Lower lobe of right lung (tissue), 2 donors: ENCODE measurements at places on chromosomes 13 and 19.

DNA sequence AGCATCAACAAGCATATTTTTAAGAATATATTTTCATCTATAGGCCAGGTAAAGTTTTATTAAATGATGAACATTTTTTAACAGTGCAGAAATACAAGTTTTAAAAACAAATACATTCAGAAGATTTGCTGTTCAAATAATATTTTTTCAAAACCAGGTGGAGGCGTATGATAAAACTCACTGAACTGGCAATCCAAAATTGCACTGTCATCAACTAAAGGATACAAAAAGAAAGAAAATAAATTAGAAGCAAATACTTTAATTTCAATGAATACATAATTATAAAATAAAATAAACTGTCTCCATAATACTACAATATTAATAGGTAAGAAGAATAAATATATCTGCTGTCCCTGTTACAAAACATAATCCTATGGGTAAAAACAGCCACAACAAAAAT, 21.2 kb downstream of the SPRYD7 start:
- no peak overlapping the region for H3K4me3 ChIP-seq
- H3K4me1 ChIP-seq = no peaks in the 10 kb centered on the region
- H3K27ac ChIP-seq = no peak overlapping the region
- H3K36me3 ChIP-seq = peaks cover 67% of the 10 kb centered on the region

- H3K4me3 ChIP-seq = no peak overlapping the region
- no peaks in the 10 kb centered on the region for H3K36me3 ChIP-seq
- peaks cover 35% of the 10 kb centered on the region for H3K4me1 ChIP-seq
- no peak for DNase-seq
- H3K27me3 ChIP-seq = no peaks in the 10 kb centered on the region
Measured at GRCh38 chr19:29943615-29944014, 1.6 kb downstream of the URI1 start.

DNA sequence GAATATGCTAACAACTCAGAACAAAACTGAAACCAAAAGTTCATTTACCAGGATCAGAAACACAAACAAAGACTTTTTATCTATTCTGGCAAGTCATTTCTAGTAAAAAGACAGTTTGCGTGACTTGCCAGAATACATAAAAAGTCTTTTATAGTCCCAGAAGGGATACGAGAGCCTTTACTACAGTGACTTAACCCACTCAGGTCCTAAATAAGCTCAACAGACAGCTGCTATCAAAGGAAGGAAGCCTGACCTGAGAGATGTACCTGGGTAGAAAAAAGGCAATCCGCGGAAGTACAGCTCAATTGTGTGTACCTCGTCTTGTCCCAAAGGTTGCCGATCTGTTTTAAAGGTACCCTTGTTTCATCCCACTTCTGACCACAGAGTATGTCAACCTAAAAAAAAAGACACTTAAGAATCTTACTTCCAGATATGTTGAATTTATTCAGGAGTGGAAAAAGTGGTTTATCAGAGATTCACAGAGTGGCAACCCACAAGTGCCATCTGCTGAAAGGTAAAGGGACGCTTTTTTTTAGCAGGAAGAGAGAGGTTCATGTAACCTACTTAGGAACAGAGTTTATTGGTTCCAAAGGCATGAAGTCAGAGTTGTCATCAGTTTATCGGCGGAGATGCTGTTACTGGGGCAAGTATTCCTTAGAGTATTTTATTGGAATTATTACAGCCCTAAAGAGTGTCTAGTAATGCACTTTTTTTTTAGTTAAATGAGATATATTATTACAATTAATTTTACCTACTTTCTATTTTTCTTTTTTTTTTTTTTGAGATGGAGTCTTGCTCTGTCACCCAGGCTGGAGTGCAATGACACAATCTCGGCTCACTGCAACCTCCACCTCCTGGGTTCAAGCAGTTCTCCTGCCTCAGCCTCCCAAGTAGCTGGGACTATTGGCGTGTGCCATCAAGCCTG, 69.7 kb upstream of the C1QTNF9B start:
- DNase-seq = no peak
- peak overlapping the region; percentile 65 for H3K27ac ChIP-seq
- H3K36me3 ChIP-seq = no peaks in the 10 kb centered on the region
- H3K4me1 ChIP-seq = peaks cover 18% of the 10 kb centered on the region
- no peaks in the 10 kb centered on the region for H3K27me3 ChIP-seq

DNA sequence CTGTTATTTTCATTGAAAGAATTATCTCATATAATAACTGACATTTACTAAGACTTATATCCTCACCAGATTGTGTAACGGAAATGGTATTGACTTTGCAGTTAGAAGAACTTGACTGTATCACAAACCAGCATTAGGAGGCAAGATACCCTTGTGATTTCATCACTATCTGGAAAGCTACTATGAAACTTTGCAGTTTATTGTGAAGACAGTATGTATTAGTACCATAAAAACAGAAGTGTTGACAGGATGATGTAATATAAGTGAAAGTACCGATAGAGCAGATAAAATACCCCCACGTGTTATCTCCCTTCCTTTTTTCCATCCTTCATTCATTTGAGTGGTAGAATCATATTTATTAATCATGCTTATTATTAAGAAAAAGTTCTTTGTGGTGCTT, 365.7 kb upstream of the KLHL1 start:
- H3K4me1 ChIP-seq = no peaks in the 10 kb centered on the region
- no peaks in the 10 kb centered on the region for H3K27me3 ChIP-seq
- H3K36me3 ChIP-seq = no peaks in the 10 kb centered on the region
- no peak overlapping the region for H3K27ac ChIP-seq
- DNase-seq = no peak

- H3K27me3 ChIP-seq = no peaks in the 10 kb centered on the region
- no peaks in the 10 kb centered on the region for H3K36me3 ChIP-seq
- no peaks in the 10 kb centered on the region for H3K4me1 ChIP-seq
- H3K27ac ChIP-seq = no peak overlapping the region
Measured at GRCh38 chr13:74794147-74794546, 659.9 kb upstream of the KLF12 start.

GRCh38 chr19:43504426-43505185, at the start of gene PHLDB3:
Gene PHLDB3 (minus strand): TSS chr19:43504746. CDS start chr19:43504118, 628 bp downstream.
- H3K36me3 ChIP-seq = peaks cover 15% of the 10 kb centered on the region
- H3K27me3 ChIP-seq = no peaks in the 10 kb centered on the region
- H3K4me1 ChIP-seq = peaks cover 23% of the 10 kb centered on the region
- H3K4me3 ChIP-seq = peak within 1 kb of the TSS; percentile 77
- H3K27ac ChIP-seq = peak within 1 kb of the TSS; percentile 80

GRCh38 chr13:19864024-19864745, 736 bp upstream of the ZMYM5 start:
- H3K36me3 ChIP-seq = no peaks in the 10 kb centered on the region
- peaks cover 22% of the 10 kb centered on the region for H3K4me1 ChIP-seq
- no peaks in the 10 kb centered on the region for H3K27me3 ChIP-seq
- peak; percentile 85 for DNase-seq
- H3K27ac ChIP-seq = peak overlapping the region; percentile 100

- no peak overlapping the region for H3K27ac ChIP-seq
- H3K4me1 ChIP-seq = no peaks in the 10 kb centered on the region
- no peak for DNase-seq
- no peak overlapping the region for H3K4me3 ChIP-seq
- no peaks in the 10 kb centered on the region for H3K36me3 ChIP-seq
- H3K27me3 ChIP-seq = no peaks in the 10 kb centered on the region
Measured at GRCh38 chr13:75052616-75053015, 429.4 kb downstream of the TBC1D4 start.

DNA sequence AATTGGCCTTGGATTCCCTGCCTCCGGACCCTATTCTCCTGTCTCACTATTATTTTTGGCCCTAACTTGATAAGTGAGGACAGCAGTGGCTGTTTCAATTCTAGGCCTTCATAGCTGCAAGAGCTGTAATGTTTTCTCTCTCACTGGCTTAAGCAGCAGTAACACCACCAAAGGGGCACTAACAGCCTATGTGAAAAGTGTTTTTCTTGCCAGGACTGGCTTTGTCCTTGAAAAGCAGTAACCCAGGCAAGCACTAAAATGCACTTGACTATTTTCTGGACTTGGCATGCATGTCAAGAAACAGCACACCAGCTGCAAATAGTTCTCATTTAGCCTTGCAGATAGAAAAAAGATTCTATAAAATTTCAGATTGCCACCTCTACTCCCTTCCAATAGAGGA, 9.3 kb upstream of the FBXL3 start:
- H3K27me3 ChIP-seq = no peaks in the 10 kb centered on the region
- DNase-seq = no peak
- no peaks in the 10 kb centered on the region for H3K4me1 ChIP-seq
- H3K27ac ChIP-seq = no peak overlapping the region
- H3K36me3 ChIP-seq = no peaks in the 10 kb centered on the region

DNA sequence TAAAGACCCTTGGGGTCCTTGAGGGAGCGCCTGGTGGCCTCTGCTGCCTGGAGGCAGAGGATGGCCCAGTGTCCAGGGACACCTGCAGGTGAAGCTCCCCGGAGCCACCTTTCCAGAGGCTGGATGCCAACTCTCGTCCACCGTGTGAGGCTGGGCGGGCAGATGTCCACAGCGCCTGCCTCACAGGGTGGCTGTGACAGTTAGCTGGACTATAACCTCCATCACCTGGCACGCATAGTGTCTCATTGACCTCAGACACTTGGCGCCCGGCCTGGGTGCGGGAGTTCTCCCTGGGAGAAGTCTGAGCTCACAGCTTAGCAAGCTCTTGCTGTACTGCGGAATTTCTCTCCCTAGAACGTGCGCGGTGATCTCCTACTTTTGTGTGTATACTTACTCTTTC, 9.8 kb downstream of the BICRA start:
- no peaks in the 10 kb centered on the region for H3K27me3 ChIP-seq
- H3K27ac ChIP-seq = no peak overlapping the region
- H3K4me3 ChIP-seq = no peak overlapping the region
- DNase-seq = no peak

DNA sequence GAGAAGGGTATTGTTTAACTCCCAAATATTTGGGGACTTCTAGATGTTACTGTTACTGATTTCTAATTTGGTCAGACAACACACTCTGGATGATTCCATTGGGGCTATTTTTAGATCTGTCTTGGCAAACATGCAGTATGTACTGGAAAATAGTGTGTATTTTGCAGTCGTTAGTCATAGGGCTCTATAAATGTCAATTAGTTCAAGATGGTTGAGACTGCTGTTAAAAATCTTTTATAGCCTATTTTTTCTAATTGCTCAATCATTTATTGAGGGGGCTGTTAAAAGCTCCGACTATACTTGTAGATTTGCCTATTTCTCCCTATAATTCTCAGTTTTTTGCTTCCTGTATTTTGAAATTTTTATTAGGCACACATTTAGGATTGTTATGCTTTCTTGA, 31.4 kb downstream of the PPP5C start:
- H3K27ac ChIP-seq = no peak overlapping the region
- no peaks in the 10 kb centered on the region for H3K27me3 ChIP-seq
- no peak for DNase-seq
- H3K4me3 ChIP-seq = no peak overlapping the region
